ENCODE measurements at places on chromosomes 2 and 18.

DNA sequence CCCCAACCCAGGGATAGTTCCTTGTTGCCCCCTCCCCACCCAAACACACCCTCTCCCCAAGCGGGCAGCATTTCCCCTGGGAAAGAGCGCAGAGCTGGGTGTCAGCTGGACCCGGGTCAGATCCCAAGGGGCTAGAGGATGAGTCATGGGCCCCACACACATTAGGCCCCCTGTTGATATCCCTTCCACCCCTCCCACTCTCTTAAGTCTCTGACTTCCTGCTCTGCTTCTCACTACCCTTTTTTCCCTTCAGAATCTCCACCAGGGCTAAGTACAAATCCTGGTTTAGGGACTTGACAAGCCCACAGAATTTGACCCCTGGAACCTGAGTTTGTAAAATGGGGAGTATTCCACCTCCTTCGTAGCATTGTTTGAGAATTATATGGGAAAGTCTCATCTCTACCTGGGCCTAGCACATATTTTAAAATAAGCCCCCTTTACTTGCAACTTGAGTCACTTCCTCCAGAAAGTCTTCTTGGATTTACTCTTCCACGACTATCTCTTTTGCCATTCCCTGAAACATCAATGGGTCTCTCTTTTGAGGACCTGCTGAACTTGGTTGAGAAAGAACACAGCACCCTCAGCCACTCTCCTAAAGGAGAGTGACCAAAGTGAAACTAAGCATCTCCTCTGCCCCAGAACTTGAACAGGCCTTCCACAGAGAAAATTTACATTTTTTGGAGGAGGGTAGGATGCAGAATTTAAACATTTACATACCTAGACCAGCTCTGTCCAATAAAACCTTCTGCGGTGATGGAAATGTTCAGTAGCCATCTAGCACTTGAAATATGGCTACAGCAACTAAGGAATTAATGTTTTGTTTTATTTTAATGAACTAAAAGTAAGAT, 4.7 kb downstream of the RTKN start:
- DNase-seq = no peak

DNA sequence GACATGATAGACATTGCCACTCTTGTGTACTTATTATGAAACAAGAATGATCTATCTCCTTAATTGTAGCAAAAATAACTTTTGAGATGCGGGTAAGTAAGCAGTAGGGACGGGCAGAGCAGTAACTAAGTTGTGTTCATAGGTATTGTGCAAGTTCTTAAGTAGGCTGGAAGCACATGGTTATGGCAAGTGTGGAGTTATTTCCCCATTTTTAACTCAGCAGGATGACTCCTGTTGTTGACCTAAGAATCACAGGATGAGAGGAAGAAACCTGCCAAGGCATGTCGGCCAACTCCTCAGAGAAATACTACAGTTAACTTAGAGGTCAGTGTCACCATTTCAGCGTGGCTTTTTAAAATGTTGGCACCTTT, 51.1 kb upstream of the FN1 start:
- no peak for DNase-seq

DNA sequence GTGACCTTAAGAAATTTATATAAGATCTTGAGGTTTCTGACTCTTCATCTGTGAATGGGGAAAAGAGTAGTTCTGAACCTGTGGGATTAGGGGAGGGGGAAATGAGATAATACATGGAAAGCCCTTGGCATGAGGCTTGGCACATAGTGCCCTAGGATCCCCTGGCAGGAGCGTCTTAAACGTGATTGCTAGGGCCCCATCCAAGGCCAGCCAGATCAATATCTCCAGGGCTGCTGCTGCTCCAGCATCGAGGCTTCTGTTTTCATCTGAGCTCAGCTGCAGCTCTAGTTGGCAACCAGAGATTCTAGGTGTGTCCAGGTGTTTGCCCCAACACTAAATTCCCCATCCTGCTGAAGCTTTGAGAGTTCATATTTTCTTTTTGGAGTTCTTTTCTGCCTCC, 71.0 kb downstream of the IL1R2 start:
- DNase-seq = no peak

DNA sequence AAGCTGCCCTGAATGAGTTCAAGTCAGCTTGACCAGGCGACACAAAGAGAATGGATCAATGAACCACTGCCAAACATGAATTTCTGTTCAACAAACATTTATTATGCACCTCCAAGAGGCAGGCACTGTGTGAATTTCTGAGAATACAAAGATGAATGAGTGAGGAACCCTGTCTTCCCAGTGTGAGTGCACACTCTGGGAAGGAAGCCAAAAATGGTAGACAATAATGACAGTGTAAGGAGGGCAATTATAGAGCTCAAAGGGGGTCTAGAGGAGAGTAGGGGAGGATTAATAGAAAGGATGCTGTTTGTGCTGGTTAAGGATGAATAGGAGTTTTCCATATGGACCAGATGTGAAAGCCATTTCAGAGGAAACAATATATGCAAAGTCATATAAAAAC, 213.4 kb downstream of the DCC start:
- DNase-seq = peak; percentile 79

DNA sequence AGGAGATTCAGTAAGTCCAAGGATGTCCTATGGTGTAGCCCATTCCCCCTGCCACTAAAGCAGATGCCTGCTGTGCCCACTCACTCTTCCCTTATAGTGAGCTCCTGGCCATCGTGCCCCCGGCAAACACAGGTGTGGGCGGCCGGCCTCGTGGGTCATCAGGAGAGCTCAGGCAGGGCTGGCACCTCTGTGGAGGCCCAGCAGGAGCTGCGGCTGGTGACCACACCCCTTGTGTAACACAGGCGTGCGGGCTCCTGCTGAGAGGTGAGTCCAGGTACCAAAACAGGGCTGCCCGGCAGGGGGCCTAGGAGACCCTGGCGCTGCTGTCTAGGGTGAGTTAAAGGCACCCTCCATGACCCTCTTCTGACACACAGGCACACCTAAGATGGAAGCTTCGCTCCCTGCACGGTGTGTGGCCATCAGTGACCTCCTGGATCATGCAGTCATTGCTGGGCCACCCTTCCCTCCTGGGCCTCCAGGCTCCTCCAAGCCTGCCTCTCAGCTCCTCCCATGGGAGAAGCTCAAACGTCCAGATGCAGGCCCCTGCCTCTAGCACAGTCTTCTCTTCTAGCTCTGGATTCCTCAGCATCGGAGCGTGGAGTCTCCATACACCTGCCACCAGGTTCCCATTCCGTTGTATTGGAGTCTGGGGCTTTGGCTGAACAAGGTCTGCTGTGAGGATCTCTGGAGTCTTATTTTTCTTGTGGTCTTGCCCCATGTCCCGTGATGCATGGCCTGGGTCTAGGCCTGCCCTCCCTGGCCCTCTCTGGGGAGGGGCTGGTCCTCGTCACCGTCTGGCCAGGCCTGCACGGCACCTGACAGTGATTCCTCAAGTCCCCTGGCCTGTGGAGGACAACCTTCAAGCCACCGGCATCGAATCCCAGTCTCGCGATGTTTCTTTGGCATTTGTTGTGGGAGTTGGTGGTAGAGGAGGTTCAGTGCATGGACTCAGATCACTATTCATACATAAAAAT, 246.9 kb downstream of the ACKR3 start:
- DNase-seq = no peak

DNA sequence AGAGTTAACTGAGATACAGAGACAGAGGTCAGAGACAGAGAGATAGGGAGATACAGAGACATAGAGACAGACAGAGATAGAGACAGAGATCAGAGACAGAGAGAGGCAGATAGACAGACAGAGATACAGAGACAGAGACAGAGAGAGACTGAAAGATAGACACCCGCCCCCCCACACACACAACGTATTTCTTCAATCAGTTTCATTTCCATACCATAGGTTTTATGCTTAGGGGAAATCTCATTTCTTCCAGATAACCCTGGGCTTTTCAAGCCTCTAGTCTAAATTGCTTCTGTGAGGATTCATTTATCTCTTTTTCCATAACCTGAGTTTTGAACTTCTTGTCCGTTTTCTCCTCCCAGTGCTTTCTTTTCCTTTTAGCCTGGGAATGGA, 94.6 kb downstream of the CD8B2 start:
- no peak for DNase-seq

DNA sequence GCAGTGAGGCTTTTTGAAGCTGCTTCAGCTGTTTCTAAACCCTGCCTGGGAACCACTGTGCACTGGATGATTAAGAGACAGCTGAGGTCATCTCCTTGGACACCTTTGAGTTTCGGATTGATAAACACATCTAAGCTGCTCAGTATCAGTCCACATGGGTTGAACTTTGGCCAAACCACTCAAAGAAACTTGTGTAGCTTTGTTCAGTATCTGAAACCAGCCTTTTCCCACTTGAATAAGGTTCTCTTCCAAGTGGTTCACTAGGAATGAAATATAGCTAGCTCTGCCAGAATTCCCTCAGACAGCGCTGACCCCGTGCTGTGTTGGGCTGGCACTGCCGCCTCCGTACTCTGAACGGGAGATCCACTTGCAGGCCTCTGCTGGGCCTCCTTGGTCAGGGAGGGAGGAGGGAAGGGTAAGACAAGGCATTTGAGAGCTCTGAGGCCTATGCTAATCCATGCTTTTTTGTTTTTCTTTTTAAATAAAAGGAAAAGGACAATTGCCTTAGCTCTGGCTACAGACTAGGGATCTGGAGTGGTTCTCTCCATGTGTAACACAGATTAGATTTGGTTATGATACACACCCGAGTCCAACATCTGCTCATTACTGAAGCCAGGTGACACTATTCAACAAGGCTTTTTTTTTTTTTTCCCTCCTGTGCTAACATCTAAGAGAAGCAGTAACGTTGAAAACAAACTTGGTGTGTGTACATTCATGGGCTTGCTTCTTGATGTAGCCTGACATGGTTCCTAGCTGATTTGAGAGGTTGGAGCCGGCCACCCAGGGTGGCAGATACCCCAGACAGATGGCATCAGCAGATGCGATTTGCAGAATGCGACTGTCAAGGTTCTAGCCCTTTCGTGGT, 67.7 kb downstream of the NCK2 start:
- no peak for DNase-seq

DNA sequence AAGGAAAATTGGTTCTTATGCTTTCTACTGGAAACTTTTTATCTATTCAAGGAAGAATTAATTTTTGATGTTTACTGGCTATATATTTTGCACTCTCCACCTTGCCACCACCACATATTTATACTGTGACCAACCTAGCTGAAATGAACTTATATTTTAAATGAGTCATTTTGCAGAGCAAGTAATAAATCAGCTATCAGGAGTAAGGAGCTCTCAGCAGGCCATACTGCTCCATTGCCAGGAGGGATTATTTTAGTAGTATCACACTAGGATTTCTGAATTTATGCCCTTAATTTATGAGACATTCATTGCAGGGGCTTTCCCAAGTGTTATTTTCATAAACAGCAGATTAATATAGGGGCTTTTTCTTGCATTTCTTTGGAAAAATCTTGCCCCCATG, 125.8 kb upstream of the CYP1B1 start:
- DNase-seq = no peak

DNA sequence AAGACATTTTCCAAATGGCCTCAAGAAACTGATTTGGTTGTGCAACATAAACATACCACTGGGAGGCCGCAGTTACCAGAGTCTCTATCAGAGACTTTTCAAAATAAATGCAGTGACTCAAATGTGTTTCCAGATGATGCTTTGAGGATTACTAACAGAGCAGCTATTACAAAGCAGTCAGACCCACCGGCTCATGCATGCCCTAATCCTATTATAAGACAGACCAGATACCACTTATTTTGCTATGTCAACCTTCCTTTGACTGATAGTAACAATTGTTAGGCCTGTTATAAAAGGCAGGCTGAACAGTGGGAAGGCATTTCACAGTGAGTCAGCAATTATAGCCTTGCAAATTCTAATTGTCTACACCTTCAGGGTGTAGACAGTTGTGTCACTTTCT, 217.7 kb downstream of the LRRTM1 start:
- DNase-seq = no peak

GRCh38 chr2:191539068-191539467, 138.9 kb upstream of the NABP1 start:
- DNase-seq = no peak

GRCh38 chr18:55083461-55083860, 124.2 kb upstream of the CCDC68 start:
- no peak for DNase-seq

- DNase-seq = no peak
Measured at GRCh38 chr18:58110398-58110797, 66.4 kb downstream of the NEDD4L start.

- DNase-seq = no peak
Measured at GRCh38 chr2:220491670-220492069, 864.2 kb downstream of the SLC4A3 start.

- DNase-seq = no peak
Measured at GRCh38 chr18:67367540-67367939, 149.0 kb downstream of the DSEL start.

- DNase-seq = no peak
Measured at GRCh38 chr2:43269074-43269572, 42.7 kb upstream of the ZFP36L2 start.

DNA sequence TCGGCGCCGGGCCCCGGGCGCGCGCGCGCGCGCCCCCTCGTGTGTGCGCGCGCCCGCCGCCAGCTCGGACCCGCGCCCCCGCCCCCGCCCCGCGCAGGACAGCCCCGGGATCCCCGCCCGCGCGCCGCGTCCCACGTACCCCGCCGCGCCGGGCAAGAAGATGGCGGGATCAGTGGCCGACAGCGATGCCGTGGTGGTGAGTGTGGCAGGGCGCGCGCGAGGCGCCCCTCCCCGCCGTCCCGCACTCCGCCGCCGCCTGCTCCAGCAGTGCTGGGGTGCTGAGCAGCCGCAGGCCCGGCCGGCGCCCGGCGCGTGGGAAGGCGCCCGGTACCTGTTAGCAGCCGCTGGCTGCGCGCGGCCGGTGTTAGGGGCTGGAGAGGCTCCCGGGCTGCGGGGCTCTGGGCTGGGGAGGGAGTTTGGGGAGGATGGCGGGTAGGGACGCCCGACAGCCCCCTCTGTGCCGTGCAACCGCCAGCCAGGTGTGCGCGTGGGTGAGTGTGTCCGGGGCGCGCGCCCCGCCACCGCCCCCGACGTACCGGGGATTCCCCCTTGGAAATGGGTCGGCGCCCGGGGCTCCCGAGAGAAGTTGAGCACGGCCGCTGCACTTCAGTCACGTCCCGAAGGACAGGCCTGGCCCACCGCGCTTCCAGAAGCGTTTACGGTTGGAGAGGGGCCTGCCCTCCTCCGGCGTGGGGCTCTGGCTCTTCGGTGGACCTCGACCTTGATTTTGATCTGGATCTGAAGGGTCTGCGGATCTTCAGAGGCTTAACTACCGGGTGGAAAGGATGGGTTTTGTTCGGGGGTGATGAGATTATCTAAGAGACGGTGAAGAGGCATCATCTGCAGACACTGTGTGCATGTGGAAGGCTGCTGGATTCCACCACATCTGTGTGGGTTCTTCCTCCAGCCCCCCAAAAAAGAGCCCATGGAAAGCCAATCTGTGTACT, 697 bp downstream of the LGALSL start:
- peak; percentile 12 for DNase-seq

DNA sequence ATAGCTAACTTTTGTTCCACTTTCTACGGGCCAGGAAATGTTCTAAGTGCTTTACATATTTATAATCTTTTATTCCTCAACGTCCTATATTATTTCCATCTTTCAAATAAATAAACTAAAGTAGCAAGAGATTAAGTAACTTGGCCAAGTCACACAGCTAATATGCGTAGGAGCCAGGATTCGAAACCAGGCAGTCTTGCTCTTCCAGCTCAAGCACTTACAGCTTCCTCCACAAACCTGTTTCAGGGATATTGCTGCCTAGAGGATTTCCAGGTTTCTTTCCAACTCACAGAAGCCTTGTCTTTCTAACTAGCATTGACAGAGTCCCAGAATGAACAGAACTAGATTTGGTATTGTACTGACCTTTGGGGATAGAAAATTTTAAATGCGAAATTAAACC, 102.5 kb downstream of the FIGN start:
- no peak for DNase-seq

GRCh38 chr18:34495506-34495905, 214.6 kb upstream of the DTNA start:
- no peak for DNase-seq

- no peak for DNase-seq
Measured at GRCh38 chr2:64017811-64018700, 1.2 kb downstream of the VPS54 start.
